H9 (cell line): ENCODE measurements at places on chromosomes 1 and 21. TPM values are rescaled to one million over a fixed set of nuclear protein-coding genes. Genes with fewer than 3 reads are reported as not detected.

The NES gene
- 167 and 168 TPM in 2 replicates for total RNA-seq

The RHOU gene
- 3.9 and 4.2 TPM in 2 replicates for total RNA-seq

The ADAMTS1 gene
- total RNA-seq: 17.8 and 17.9 TPM in 2 replicates

The THEM4 gene
- 8.8 and 10.5 TPM in 2 replicates for total RNA-seq

The GBP7 gene
- not detected in 2 replicates for total RNA-seq

The SPRR3 gene
- not detected in 2 replicates for total RNA-seq

The ZNF648 gene
- 1.1 and 1.4 TPM in 2 replicates for total RNA-seq

The LRRC38 gene
- total RNA-seq: 0.72 and 0.86 TPM in 2 replicates

The IFNLR1 gene
- total RNA-seq: 8.9 and 9.6 TPM in 2 replicates

The PTPRU gene
- 45.0 and 45.5 TPM in 2 replicates for total RNA-seq

The S100B gene
- total RNA-seq: 0.26 and 0.53 TPM in 2 replicates

The CRYAA gene
- not detected in 2 replicates for total RNA-seq

The LEPR gene
- total RNA-seq: 3.3 TPM in 2 replicates

The KRTAP6-2 gene
- not detected in 2 replicates for total RNA-seq

The CYP4A22 gene
- total RNA-seq: not detected in 2 replicates

The ASAP3 gene
- 25.9 and 26.7 TPM in 2 replicates for total RNA-seq

The CLCA1 gene
- not detected in 2 replicates for total RNA-seq

The S100A14 gene
- total RNA-seq: 0.63 and 0.66 TPM in 2 replicates

The NECTIN4 gene
- total RNA-seq: 0.33 and 0.64 TPM in 2 replicates

The CLCA4 gene
- not detected in 2 replicates for total RNA-seq

The MRPL55 gene
- 56.9 and 62.3 TPM in 2 replicates for total RNA-seq

The S100A16 gene
- 8.0 and 8.2 TPM in 2 replicates for total RNA-seq

The FOXD2 gene
- total RNA-seq: 0.07 TPM in 1 of 2 replicates, not detected in the other

The TMEM200B gene
- total RNA-seq: 12.6 and 12.9 TPM in 2 replicates
